ENCODE measurements at places on chromosomes 4 and X.
A peak's percentile ranks its signal among the peaks of the same experiment; 100 is the strongest.

DNA sequence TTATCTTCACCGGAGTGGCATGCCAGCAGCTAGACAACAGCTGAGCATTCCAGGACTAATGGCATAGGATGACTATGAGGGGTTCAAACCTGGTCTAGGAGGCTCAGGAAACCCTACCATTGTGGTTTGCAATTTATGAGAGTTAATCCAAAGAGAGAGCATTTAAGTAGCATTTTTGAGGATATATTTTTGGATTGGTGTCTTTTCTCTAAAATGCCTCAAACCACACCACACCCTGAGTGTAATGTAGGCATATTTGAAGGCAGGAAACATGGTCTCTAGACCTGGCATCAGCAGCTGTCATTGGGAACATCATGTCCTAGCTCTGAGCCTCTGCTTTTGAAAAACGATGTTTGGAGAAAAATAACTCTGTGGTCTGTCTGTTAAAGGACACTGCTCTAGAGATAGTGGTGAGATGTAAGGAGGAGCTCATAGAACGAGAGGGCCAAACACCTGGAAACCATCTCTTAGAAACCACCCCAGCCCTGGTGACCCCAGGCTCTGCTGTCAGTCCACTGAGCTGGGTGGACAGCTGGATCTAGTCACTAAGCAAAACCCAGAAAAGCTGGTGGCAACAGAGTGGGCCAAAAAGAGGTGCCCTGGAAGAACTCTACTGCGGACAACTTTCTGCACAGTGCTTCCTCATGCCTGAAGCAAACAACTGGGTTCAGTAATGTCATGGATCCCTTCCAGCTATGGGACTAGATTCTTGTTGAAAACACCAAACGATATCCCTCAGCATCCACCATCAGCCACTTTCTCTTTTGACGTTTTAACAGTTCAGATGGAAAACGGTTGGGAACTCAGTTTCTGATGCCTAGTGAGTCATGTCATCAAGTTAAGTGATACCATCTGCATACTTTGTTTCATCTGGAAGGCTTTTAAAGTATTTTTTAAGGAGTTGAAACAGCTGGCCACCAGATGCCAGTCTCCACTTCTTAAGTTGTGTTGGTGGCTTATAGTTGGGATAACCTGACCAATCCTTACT, 100.2 kb upstream of the C1QTNF7 start:
- no peak overlapping the region for H3K4me3 ChIP-seq
- no peaks in the 10 kb centered on the region for H3K4me1 ChIP-seq
- H3K27me3 ChIP-seq = no peaks in the 10 kb centered on the region
- peak overlapping the region; percentile 26 for H3K27ac ChIP-seq

DNA sequence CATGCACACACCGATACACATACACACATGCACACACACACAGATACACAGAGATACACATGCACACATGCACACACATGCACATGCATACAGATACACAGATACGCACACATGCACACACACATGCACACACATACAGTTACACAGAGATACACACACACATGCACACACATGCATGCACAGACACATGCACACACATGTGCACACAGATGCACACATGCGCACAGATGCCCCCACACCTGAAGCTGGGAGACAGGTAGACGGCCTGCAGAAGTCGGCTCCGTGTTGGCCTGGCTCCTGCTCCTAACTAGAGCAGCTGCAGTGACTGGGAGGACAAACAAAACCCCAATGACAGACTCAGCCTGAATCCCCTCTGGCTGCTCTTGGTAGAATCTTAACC, 46.8 kb downstream of the PSAPL1 start:
- H3K4me1 ChIP-seq = no peaks in the 10 kb centered on the region
- no peaks in the 10 kb centered on the region for H3K36me3 ChIP-seq
- peak; percentile 5 for DNase-seq
- no peak overlapping the region for H3K4me3 ChIP-seq

DNA sequence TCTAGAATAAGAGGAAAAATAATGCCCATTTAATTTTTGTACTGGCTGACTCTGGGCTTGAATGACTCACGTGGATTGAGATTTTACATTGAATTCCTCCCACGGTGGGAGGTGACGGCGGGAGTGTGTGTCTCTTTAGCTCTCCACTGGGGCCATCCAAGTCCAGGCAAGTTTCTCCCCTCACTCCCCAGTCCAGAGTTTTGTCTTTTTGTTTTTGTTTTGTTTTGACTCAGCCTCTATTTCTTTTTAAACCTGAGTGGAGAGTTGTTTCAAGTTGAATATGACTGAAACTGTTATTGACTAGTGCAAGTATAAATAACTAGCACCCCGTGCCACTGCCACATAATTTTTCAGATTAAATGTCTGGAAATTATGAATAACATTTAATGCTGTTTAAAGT, 13.6 kb downstream of the CHST7 start:
- no peak overlapping the region for H3K4me3 ChIP-seq
- peak overlapping the region; percentile 19 for H3K27ac ChIP-seq
- no peaks in the 10 kb centered on the region for H3K27me3 ChIP-seq
- no peak for DNase-seq
- no peaks in the 10 kb centered on the region for H3K36me3 ChIP-seq

DNA sequence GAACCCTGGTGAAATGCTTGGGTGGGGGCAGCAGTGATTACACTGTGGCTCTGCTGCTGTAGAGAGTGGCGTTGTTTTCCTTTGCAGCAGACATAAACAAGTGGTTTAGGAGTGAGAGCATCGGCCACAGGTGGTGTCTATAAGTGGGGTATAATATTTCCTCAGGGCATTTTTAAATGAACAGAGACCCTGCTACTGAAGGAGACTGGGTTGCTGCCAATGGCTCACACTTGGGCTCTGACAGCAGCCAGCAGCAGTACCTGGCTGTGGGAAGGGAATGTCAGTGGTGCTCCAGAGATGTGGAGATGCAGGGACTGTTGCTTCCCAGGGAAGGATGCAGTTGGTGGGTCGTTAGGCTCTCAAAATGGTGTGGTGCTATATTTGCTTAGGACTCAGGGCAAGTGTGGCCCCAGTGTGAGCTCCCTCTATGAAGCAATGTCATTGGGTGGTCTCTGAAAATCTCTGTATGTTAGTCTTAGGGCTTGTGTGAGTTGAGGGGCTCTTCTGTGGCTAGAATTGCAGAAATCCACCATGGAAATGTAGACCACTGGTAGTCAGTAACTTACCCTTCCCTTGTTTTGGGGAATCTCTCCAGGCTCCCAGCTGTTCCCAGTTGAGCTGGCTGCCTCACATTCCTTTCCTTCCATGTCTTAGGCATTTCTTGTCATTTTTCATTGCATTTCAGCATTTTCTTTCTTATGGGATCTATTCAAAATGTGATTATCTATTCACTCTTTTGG, 1023.0 kb upstream of the GRID2 start:
- H3K27ac ChIP-seq = no peak overlapping the region
- no peak overlapping the region for H3K4me3 ChIP-seq
- no peaks in the 10 kb centered on the region for H3K27me3 ChIP-seq
- no peaks in the 10 kb centered on the region for H3K4me1 ChIP-seq

DNA sequence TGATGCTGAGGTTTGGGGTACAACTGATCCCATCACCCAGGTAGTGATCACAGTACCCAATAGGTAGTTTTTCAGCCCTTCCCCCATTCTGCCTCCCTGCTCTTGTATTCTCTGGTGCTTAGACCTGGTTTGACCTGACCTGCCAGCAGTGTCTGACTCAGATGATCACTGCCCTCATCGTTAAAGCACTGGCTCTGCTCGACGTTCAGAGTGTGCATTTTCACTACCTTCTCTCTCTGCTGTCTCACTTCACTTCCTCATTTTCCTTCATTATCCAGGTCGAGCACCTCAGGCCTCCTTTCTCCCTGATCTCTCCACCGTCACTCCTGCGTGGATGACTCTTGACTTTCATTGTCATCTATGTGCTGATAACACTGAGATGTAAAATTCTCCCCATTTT, 83.6 kb downstream of the PARM1 start:
- no peak for DNase-seq
- peaks cover 21% of the 10 kb centered on the region for H3K36me3 ChIP-seq
- peak overlapping the region; percentile 68 for H3K27ac ChIP-seq
- H3K4me1 ChIP-seq = no peaks in the 10 kb centered on the region

DNA sequence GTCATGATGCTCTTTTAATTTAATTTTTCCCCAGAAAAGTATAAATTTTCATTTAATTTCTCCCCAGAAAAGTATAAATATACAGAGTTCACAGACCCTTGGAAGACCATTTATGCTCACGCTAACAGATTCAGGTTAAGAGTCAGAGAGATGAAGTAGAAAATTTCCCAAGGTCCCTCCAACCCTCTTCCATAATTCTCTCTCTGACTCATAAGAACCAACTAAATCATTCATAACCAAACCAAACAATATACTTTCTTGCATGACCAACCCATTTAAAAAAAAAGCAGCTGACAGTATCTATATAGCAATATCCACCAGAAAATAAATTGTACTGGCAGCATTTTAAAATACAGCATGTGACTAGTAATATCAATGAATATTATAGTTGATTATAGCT, 3.9 kb downstream of the KLHL8 start:
- H3K4me1 ChIP-seq = peaks cover 37% of the 10 kb centered on the region
- no peaks in the 10 kb centered on the region for H3K27me3 ChIP-seq
- no peak for DNase-seq
- H3K36me3 ChIP-seq = no peaks in the 10 kb centered on the region
- H3K27ac ChIP-seq = no peak overlapping the region

DNA sequence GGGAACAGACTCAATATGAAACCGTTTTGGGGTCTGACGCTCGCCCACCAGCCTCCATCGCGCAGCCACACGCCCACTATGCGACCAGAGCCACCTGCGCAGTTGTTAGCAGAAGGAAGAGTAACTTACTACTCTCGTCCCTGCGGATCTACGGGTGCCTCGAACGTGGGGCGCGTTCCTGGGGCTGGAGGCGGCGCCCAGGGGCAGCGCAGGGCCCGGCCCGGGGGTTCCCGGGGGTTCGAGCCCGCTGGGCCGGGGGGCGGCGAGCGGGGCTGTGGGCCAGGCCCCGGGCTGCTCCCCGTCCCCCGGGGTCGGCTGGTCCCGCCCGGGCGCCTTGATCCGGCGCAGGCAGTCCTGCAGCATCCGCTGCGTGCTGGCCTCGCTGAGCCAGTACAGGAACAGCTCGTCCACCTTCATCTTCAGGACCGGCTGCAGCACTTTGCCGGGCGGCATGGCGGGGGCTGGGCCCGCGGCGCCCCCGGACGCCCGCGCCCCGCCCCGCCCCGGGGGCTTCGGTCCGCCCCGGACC, 404 bp downstream of the PPP2R3B start:
- peak overlapping the region; percentile 99 for H3K27ac ChIP-seq
- H3K4me1 ChIP-seq = peaks cover 15% of the 10 kb centered on the region
- H3K4me3 ChIP-seq = peak overlapping the region; percentile 82
- H3K27me3 ChIP-seq = no peaks in the 10 kb centered on the region

DNA sequence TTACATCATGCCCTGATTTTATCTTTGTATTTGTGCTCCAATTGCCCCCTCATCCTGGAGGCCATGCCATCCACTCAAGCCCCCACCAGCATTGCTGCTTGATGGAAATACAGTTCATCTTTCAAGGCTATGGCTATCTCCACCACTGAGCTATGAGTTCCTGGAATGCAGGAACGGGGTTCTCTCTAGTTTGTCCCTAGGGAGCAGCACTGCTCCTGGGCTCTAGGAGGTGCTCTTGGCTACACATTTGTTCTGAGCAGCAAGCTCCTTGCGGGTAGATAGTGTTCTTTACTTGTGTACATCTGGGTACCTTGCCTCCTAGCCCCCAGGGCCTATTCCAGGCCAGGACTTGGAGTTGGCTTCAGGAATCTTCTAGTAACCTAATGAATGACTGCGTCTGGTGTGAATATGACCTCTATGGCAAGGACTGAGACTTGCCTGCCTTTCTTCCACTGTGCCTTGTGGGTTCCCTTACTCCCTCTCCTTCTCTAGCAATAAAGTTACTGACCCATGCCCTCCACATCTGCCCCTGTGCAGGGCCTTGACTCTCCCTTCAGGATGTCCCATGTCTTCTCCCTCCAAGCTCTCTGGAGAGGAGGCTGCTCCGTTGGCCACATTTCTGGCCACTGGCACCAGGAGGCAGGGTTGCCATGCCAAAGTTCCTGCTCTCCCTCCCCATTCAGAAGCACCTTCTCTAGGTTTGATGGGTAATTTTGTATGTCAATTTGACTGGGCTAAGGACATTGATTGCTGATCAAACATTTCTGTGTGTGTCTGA, 7.6 kb downstream of the CITED1 start:
- H3K27ac ChIP-seq = no peak overlapping the region
- no peaks in the 10 kb centered on the region for H3K27me3 ChIP-seq
- H3K4me1 ChIP-seq = no peaks in the 10 kb centered on the region
- no peak overlapping the region for H3K4me3 ChIP-seq
- no peaks in the 10 kb centered on the region for H3K36me3 ChIP-seq

GRCh38 chr4:149280806-149281205, 534.8 kb downstream of the IQCM start:
- no peak overlapping the region for H3K27ac ChIP-seq
- H3K36me3 ChIP-seq = no peaks in the 10 kb centered on the region
- H3K4me3 ChIP-seq = no peak overlapping the region
- H3K4me1 ChIP-seq = no peaks in the 10 kb centered on the region
- H3K27me3 ChIP-seq = no peaks in the 10 kb centered on the region

DNA sequence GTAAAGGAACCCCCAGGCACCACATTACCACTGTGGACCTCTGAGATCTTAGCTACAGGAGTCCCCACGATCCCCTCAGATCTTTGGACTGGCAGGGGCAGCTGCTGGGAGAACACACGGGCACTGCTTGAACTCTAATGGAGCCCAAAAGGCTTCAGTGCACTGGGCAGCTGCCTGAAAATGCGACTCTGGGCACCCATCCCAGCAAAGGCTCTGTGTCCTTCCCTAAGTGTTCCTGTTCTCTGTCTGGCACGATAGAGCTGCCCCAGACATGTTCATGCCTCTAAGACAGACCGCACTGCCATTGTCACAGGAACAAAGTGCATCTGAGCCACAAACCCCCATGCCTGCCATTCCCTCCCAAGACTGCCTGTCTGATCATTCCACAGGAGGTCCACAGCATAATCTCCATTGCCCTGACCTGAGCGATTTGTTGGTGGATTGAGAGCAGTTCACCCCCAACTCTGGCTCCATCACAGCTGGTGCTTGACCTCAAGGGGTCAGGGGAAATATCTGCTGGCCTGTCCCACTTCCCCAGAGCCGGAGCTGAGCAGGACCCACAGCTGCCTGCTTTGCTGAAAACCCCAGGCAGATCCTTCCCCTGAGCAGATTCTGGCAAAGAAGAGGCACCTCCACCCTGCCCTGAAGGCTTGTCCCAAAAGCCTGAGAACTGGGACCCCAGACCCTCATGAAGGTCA, 436.0 kb upstream of the INTU start:
- H3K27ac ChIP-seq = no peak overlapping the region
- H3K4me1 ChIP-seq = no peaks in the 10 kb centered on the region
- H3K4me3 ChIP-seq = no peak overlapping the region
- no peaks in the 10 kb centered on the region for H3K27me3 ChIP-seq
- no peak for DNase-seq

DNA sequence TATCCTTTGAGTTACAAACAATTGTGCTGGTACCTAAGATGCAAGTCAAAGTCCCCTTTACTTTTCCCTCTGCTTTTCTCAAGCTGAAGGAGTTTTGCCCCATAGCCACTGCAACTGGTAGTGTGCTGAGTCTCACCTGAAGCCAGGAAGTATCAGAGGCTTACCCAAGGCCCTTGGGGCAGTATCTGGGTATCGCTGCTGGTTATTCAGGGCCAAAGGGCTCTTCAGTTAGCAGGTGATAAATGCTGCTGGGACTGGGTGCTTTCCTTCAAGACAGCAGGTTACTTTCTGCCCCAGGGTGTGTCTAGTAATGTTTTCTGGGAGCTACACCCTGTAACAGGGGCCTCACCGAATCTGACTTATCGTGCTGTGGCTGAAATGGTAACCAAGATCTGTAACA, 90.4 kb upstream of the SLC6A14 start:
- no peak overlapping the region for H3K4me3 ChIP-seq
- no peaks in the 10 kb centered on the region for H3K4me1 ChIP-seq
- no peaks in the 10 kb centered on the region for H3K36me3 ChIP-seq
- no peaks in the 10 kb centered on the region for H3K27me3 ChIP-seq
- DNase-seq = no peak
- no peak overlapping the region for H3K27ac ChIP-seq

All from right atrium auricular region (tissue), 2 donors.